ENCODE measurements at places on chromosomes 5 and 9.

- no peak for DNase-seq
Measured at GRCh38 chr9:123763910-123764588, 165.9 kb downstream of the DENND1A start.

DNA sequence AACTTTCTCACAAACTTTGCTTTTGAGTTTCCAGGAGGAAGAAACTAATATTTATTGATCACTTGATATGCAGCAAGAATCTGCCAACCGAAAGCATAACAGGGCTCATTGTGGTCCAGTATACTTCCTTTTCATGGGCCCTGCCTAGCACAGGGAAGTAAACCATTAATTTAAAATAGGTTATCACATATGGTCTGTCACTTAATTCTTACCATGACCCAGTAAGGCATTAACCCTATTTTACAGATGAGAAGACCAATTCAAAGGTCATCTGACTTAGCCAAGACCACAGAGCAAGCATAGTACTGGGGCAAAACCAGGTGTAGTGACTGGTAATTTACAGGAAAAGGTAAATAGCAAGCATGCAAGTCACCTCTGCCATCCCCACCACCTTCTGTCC lies 336.9 kb upstream of the DMAC1 start:
- DNase-seq = no peak

GRCh38 chr5:16784843-16785791 lies 151.0 kb downstream of the MYO10 start:
- no peak for DNase-seq

GRCh38 chr9:133383438-133383837 lies 7.3 kb downstream of the STKLD1 start:
- DNase-seq = no peak

GRCh38 chr5:14006823-14007520 lies 62.5 kb upstream of the DNAH5 start:
- DNase-seq = no peak

GRCh38 chr5:170311511-170312300 lies 14.1 kb upstream of the LCP2 start:
- no peak for DNase-seq

GRCh38 chr9:80233906-80234305 lies 662.1 kb downstream of the TLE4 start:
- no peak for DNase-seq

- no peak for DNase-seq
Measured at GRCh38 chr5:111401906-111402305, 110.4 kb downstream of the STARD4 start.

DNA sequence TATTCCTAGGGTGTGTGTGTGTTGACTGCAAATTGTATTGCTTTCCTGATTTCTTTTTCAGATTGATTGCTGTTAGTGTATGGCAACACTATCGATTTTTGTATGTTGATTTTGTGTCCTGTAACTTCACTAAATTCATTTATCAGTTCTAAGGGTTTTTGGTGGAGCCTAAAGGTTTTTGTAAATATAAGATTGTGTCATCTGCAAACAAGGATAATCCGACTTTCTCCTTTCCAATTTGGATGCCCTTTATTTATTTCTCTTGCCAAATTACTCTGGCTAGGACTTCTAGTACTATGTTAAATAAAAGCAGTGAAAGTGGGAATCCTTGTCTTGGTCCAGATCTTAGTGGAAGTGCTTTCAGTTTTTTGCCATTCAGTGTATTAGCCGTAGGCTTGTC lies 340.9 kb upstream of the KLF4 start:
- DNase-seq = no peak

GRCh38 chr5:90274216-90274615 lies 135.3 kb downstream of the CETN3 start:
- no peak for DNase-seq

GRCh38 chr5:43314724-43315123 lies 1.5 kb upstream of the HMGCS1 start:
- no peak for DNase-seq

GRCh38 chr5:11222169-11222568 lies 461.1 kb upstream of the DAP start:
- no peak for DNase-seq

- DNase-seq = peak; percentile 23
Measured at GRCh38 chr5:158451203-158451992, 592.5 kb upstream of the CLINT1 start.

GRCh38 chr5:115262011-115262320 lies 711 bp downstream of the PGGT1B start:
- peak; percentile 23 for DNase-seq

DNA sequence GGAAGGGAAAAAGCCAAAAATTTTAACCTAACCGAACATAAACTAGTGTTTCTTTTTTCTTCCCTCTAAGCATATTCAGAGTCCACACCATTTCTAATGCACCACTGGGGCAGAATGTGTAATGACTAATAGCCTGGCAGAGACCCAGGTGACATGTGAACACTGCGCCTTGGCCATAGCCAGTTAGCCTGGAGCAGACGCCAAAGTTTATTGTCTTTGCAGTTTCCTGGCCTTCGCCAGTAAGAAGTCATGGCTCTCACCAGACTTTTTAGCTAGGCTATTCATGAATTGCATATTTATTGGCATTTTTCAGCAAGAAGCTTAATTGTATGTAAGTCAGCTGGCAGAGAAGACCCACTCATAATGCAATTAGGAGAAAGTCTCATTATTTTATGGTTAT lies 182.8 kb upstream of the SLC27A6 start:
- DNase-seq = no peak

DNA sequence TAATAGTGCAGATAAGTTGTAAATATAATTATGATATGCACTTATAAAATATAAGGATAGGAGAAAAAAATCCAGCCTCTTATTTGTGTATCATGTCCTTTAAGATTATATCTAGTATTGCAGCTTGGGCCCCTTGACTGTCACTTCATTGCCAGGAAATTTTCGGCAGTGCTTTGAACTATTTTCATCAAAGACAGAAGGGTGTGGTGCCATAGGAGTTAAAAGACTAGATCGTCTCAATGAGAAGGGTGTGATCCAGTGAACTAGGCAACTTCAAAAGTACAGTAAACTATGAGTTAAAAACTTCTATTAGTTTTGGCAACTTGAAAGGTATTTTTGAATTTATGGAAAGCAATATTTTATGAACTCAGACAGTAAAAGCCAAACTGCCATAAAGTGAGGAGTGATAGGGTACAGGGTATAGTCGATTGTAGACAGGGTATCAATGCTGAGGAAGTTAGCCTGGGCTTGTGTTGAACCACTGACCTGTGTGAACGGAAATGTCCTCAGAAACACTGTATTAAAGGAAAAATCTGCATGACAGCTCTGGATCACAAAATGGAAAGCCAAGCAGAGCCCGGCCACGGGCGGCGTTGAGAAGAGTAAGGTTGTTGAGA lies 48.6 kb upstream of the IZUMO3 start:
- no peak for DNase-seq

DNA sequence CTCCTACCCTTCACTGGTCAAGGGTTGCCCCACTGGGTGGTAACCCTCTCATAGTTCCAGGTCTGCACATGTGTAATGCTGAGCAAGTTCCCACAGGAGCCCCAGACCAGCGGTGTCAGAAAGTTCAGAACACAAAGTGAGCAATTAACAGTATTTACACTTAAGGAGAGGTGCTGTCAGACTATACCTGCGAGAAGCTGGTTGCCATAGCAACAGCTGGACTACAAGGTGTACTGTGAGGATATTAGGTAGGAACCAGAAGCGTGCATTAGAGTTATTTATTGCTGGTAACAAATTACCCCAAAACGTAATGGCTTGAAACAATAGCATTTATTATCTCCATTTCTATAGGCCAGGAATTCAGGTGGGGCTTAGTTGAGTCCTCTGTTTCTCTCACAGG lies 317.0 kb upstream of the RPS23 start:
- DNase-seq = peak; percentile 79

DNA sequence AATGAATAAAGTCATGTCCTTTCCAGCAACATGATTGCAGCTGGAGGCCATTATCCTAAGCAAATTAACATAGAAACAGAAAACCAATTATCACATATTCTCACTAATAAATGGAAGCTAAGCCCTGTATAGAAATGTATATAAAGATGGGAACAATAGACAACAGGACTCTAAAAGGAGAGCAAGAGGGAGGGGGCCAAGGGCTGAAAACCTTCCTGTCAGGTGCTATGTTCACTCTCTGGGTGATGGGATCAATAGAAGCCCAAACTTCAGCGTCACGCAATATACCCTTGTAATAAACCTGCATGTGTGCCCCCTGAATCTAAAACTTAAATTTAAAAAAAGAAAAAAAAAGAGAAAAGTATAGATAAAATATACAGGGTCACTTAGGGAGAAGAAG lies 163.7 kb upstream of the ACO1 start:
- DNase-seq = no peak

DNA sequence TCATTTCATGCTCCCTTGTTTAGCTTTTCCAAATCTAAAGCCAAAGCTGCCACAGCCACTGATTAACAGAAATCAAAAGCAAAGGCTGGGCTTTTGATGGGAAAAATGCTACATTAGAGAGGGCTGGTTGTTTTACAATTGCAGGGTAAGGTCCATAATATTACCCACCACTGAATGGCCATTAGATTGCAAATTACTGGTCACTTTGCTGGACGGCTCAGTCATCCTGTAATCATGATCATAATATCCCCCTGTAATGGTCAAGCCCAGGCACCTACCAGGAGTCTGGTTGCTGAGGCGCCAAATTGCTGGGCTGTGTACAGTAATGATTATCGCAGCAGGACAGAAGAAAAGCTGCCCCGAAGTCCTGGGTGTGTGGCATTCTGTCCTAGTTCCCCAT lies 286.5 kb downstream of the ZSWIM6 start:
- no peak for DNase-seq

- no peak for DNase-seq
Measured at GRCh38 chr9:84027201-84027600, 46.6 kb downstream of the RMI1 start.

- no peak for DNase-seq
Measured at GRCh38 chr9:127548352-127548881, 63.7 kb upstream of the STXBP1 start.

DNA sequence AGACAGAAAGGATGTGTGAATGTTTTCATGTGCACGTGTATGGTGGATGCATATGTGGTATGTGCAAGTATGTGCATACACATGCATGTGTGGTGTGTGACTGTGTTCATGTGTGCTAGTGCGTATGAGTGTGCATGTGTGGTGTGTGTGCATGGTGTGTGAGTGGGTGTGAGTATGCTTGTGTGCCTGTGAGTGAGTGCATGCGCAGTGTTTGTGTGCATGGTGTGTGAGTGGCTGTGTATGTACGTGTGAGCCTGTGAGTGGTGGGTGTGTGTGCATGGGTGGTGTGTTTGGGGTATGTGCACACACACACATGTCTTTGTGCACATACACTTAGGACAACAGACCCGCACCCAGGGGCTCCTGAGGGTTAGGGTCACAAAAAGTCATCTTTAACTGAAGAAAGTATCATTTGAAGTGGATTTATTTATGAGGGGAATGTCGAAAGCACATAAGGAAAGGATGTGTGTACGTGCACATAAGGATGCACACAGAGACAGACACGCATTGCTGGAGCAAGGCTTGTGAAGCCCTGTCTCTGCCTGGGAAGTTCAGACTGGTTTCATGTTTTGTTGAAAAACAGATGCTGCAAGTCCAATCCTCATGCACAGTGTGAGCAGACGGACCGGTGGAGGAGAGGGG lies 237.0 kb downstream of the SYK start:
- no peak for DNase-seq

DNA sequence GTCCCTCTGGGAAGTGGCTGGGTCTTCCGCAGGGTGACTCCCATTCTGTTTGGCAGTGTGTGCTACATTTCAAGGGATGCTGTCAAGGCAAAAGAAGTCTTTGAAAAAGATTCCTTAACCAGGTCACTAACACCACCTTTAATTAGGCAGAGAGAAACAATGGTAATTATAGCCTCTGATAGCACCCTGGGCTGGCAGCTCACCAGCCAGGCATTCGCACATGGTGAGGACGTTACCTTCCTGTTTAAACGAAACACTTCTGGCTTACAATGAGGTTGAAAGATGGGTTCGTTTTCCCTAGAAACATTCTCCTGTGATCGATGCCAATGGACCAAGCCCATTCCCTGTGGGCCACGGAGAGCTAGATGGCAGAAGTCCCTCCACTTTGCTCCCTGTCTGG lies 230.1 kb upstream of the PANK3 start:
- DNase-seq = no peak

- peak; percentile 64 for DNase-seq
Measured at GRCh38 chr5:96048763-96049162, 87.1 kb upstream of the ELL2 start.

- no peak for DNase-seq
Measured at GRCh38 chr5:42991404-42992087, 48.6 kb downstream of the ANXA2R start.

GRCh38 chr9:108645520-108645919 lies 210.3 kb downstream of the ACTL7B start:
- no peak for DNase-seq
